ENCODE measurements at places on chromosomes 2 and 18.

DNA sequence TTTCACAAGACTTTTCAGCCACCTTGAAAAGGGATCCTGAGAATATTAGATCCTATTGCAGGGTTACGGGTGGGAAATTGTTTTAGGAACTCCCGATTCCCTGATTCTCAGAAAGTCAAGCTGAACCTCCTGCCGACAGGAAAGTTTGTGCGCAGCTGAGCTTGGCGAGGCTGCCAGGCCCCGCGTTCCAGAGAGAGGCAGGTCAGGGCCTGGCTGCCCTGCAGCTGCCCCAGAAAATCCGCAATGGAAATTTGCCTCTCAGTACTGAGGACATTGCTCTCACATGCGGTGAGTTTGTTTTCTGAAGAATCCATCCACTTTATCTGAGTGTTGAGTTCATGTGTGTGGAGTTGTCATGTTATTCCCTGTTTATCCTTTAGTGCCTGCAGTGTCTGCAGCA is 144.2 kb downstream of the RTP5 start:
- no peak for DNase-seq

DNA sequence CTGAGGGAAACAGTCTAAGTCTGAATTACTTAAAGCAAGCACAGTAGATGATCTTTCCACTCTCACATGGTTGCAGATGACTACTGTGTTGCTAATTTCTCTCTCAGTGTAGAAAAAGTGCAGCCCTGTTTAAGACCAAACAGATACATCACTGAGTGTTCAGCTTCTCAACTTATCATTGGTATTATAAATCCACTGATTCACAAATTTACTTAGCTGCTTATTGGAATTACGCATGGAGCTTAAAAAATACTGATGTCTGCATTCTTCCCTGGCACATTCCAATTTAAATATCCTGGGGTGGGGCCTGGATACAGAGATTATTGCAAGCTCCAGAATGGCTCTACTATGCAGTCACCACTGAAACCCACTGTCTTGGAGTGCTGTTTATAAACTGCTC is 411.2 kb downstream of the RND3 start:
- DNase-seq, result no peak

DNA sequence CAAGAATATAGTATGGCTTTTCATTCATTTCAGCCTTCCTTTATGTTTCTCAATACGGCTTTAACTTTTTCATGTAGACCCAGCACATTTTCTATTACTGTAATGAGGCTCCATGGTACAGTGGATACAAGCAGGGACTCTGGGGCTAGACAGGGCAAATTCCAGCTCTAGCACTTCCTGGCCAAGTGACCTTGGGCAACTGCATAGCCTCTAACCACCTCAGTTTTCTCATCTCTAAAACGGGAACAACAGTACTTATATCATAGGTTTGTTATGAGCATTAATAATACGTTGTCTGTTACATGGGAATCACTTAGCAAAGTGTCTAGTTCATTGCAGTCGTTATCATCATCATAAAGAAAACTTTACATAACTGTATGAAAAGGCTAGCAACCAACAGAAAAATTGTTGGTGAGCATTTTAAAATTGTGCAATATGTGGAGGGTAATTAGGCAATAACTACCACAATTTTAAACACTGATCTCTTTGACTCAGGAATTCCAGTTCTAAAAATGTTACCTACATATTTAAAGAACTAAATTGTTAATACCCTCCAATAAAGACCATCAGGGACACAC is 13.7 kb upstream of the RMDN2 start:
- DNase-seq, result no peak

DNA sequence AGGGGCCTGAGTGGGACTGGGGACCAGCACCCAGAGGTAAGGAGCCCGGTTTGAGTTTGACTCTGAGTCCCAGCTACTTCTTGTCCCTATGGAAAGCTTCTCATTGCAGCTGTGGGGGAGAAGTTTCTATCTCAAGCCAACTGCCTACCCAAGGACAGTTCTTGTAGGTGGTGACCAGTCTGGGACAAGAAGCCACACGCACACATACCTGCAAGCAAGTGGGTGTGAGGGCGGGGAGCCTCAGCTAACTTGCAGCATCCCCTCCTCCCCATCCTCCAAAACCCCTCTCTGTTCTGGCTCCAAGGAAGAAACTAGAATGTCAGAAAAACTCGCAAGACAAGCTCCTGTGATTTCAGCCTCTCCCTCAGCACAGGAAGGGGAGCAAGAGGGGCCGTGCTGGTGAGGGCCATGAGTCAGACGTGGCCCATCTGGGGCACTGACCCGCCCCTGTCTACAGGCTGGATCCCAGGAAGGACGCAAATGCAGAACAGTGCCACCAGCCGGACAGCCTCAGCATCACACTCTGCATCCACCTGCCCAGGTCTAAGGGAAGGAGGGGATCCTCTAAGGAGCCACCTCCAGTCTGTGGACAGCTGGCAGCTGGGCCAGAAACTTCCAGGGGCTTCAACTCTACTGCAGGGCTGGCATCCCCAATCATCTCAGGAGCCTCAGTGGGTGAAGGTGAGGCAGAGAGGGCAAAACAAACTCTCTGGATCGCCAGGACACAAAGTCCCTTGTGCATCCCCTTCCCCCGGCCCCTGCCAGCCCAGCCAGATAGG is 103.4 kb downstream of the TNS1 start:
- DNase-seq, result peak; percentile 55

- DNase-seq, result no peak
Observed at GRCh38 chr2:60522462-60522861, 31.0 kb downstream of the BCL11A start.

GRCh38 chr18:23819001-23819400 is 129.7 kb downstream of the LAMA3 start:
- DNase-seq, result no peak

DNA sequence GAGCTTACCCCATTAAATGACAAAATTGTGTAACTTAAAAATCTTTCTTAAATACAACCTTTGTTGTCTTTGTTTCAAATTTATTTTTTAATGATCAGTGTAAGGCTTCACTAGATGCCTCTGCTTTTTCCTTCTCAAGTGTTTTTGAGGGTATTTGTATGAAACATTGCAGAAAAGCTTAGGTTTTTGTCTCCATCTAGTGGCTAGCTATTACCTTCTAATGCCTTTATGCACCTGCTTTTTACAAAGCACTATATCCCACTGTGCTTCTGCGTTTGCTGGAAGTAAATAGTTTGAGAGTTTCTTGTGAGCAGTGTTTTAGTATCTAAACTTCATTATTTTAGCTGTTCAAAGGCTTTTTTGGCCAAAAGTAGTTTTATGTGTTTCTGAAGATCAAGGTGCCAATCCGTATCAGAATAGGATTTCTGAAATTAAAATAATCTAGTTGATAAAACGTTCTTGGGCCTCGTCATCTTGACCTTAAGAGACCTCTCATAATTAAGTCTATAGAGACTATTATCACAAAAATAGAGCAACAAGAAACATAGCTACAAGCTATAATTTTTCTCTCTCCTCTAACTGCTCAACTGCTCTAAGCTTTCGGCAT is 47.0 kb downstream of the IWS1 start:
- peak; percentile 34 for DNase-seq

DNA sequence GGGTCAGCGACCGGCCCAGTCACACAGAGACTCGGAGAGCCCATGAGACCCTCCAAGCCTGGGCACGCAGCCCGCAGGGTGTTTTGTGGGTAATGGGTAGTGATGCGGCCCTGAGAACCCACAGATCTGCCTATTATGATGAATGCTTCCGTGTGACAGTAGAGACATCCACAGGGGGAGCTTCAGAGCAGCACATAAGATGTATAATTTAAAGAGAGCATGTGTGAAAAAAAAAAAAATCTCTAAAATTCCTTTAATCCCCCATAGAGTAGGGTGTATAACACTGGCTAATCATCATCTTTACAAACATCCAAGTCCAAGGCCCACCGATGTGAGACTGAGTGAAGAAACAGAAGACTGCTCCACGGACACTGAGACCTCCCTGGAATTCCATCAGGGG is 34.6 kb downstream of the BIN1 start:
- DNase-seq, result no peak

- no peak for DNase-seq
Observed at GRCh38 chr2:157327200-157327599, 1.6 kb upstream of the ERMN start.

DNA sequence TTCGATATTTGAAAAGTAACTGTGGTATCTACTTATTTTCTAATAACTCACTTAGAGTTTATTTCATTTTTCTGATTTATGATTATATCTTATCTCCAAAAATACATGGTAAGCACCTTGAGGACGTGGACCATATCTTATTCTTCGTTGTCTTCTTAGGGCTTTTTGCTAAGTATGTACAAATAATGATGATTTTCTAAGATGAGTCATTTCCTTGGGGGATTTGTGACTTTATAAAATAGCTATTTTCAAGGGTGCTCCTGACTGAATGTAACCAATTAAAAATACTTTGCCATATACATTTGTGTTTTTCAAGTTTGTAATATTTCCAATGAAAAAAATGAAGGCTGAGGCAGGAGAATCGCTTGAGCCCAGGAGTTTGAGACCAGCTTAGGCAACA is 56.3 kb downstream of the GREB1L start:
- no peak for DNase-seq

GRCh38 chr2:196742685-196743084 is 56.8 kb downstream of the GTF3C3 start:
- no peak for DNase-seq

DNA sequence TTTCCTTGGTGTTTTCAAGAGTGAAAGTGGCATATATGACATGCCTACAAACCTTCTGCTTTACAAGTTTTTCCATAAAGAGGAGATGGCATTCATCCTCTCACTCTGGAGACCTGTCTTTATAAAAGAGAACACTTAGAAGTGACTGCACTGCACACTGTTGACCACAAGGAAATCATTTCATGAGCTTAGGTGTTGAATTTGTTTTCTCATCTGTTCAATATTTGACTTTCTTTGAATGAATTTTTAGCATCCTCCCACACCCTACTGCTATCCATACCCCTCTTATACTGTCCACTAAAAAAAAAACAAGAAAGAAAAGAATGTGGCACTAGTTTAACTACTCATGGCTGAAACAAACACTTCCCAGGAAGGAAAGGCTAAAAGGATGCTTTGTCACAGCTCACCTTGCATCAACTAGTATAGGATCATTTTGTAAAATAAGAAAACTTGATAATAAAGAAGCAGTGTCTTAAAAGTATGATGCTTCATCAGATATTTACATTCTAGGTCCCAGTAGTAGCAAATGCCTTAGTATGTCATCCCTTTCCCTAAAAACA is 83.0 kb downstream of the ACVR1 start:
- no peak for DNase-seq

GRCh38 chr2:150700666-150701580 is 213.5 kb upstream of the RND3 start:
- no peak for DNase-seq

DNA sequence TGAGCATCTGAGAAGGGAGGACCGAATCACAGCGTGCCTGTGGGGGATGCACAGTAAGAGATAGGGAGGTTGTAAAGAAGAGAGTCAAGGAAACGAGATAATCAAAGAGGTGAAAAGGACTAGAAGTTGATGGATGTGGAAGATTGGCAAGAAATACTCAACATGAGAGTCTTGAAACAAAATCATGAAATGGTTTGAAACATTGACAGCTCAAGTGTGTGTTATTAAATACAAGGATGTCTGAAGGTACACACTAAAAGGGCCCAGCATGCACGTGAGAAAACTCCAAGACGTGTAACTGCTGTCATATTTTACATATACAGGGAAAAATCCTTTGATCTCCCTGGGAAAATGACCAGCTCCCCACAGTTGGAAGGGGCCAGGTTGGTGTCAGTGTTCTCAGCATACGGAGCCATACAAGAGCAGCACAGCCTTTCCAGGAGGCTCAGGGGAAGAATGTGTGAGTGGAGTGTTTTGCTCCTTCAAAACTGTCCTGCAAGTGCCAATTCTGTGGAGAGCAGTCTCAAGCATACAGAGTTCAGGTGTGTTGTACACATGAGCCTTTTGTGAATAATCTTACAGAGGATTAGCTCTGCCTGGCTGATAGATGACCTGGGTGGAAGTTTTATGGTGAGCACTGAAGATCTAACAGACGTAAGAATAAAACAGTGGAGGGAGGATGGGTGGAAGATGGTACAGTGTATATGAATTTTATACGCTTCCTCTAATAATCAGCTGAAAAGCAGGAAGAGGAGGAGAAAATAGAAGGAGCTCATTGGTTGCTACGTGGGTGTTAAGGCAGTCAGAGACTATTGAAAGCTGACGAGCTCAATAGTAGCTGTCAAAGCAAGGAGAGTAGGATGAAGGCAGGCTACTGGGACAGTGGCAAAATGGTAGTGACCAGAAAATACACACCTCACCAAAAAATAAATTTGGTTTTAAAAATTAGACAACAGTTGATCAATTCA is 126.8 kb downstream of the ATP9B start:
- DNase-seq, result no peak

GRCh38 chr2:126999106-126999756 is 100.5 kb downstream of the TEX51 start:
- DNase-seq, result no peak

GRCh38 chr2:221399183-221399582 is 172.9 kb downstream of the EPHA4 start:
- no peak for DNase-seq

GRCh38 chr2:237558961-237559641 is 7.3 kb upstream of the PRLH start:
- peak; percentile 65 for DNase-seq

DNA sequence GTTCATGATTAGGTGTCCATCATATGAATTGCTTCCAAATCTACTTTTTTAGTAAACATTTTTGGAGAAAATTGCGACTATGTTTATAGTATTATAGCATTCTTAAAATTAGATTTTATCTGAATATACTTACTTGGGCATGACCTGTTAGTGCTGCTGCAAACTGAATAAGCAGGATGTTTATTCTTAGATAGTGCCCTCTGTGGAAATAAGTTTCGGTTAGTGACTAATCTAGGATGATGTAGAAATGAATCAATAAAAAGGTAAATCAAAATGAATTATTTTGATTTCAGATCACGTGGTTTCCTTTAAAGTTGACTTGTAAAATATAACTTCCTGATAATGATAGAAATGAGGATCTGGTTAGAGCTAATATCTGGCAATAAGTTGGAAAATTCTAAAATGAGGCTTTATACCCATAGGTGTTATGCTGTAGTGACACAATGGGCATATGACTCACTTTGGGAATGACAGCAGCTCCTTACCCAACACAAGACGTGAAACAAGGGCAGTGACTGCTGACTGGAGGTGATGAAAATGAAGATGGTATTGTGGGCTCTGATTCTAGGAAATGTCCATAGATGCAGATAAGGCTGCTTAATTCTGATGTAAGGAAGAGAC is 165.8 kb upstream of the TCF4 start:
- DNase-seq, result no peak

DNA sequence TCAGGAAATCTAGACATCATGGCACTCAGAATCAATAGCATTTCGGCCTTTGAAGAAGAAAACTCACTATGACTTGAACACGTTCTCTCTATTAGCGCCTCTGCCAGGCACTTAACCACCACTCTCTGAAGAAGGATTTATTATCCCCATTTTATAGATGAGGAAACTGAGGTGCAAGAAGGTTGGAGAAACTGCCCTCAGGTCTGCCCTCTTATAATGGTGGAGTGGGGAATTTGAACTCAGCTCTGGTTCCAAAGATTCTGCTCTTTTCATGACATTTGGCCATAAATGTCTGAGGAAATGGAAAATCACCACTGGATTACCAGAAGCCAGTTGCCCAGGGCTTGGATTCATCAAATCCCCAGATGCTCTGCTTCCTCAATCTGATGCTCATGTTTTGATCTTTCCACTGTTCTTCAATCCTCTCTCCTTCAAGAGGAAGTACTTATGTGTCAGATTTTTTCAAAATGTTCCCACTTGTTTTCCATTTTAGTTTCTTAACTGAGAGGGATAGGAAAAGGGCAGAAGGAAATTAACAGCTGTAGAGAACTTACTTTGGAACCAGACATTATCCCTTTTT is 68.1 kb downstream of the ANTXR1 start:
- no peak for DNase-seq

All from NCI-H2029 (cell line).